ENCODE measurements at places on chromosomes 6 and 20. TPM values are rescaled to one million over a fixed set of nuclear protein-coding genes. Genes with fewer than 3 reads are reported as not detected.

HLA-C gene
- total RNA-seq, result 1,216 TPM

HIVEP2 gene
- total RNA-seq, result 15.0 TPM

DNA sequence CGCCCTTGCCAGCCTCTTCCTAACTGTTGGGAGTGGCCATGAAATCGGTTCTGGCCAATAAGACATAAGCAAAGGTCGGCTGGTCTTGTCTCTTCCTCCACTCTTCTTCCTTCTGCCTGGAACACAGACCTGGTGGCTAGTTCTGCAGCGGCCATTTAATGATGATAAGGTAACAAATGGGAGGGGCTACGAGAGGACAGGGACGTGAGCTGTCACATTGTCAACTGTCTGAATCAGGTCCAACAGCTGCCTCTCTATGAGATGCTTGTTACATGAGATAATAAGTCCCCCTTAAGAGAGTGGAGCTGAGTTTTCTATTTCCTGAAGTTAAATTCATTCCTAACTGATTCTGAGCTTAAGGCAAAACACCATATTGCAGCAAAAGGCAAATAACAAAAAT lies 12.5 kb upstream of the TMEM242 start:
- no peak overlapping the region for H3K4me3 ChIP-seq
- H3K27ac ChIP-seq, result no peak overlapping the region
- H3K27me3 ChIP-seq, result no peaks in the 10 kb centered on the region

DNA sequence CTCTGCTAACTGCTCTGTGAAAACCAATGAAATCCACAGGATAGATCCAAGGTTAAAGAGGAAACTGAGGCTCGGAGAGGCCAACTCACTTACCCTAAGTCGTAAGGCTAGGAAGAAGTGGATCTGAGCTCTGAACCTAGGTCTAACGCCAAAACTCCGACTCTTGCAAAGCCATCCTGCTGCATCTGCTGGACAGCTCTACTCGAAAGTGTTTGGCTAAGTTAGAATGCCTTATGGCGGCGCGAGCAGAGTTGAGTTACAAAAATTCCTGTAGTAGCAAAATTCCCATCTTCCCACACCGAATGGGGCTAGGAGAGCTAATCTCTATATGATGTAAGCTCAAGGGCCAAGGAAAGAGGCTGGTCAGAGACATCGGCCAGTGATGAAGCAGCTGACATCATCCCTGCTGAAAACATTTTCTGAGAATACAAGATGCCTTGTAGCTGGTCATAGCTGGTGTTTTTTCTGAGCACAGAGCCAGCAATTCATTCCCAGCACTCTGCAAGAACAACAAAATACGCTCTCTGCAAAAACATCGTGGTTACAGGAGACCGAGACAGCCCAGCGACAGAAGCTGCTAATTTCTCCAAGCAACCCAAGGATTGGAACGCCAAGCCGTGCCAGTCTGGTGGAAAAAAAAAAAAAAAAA lies 1.8 kb downstream of the SPATA2 start:
- peaks cover 54% of the 10 kb centered on the region for H3K36me3 ChIP-seq
- no peak overlapping the region for H3K27ac ChIP-seq
- peaks cover 64% of the 10 kb centered on the region for H3K4me1 ChIP-seq
- peak overlapping the region; percentile 95 for H3K4me3 ChIP-seq

All from Calu3 (cell line).